HFFc6 (cell line): ENCODE measurements at places on chromosomes 3 and 15. TPM values are rescaled to one million over a fixed set of nuclear protein-coding genes. Genes with fewer than 3 reads are reported as not detected.

The FANCD2OS gene
- not detected in 3 replicates for total RNA-seq

DNA sequence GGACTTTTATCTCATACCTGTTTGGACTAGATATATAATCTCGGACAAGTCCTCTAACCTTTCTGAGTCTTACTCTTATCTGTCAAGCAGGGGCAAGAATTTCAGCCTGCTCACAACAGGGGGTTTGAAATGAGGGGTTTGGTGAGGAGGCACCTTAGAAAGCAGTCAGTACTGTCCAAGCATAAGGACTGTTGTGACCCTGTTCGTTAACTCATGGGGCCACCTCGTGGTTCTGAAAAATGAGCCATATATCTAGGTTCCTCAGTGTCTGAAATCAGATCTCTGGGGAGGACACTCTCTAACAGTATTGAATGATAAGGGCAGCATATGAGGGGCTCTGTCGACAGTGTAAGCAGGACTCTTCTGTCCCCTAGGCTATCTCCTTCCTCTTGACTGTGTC is 7.2 kb upstream of the TIMP4 start:
- no peak overlapping the region for H3K4me3 ChIP-seq
- peaks cover 6% of the 10 kb centered on the region for H3K27me3 ChIP-seq
- peaks cover 9% of the 10 kb centered on the region for H3K4me1 ChIP-seq

DNA sequence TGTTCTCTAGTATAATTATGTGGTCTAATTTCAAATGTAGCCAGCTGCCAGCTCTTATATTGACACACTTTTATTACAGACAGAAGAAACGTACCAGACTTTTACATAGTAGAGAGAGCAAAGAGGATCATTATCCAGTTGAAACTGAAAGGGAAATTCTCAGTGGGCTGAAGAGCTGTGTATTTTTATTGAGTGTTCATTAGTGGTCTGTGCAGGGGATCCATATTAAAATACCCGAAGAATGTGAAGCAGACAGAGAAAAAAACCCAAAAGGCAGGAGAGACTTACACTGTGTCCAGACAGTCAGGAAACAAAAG is 41.3 kb downstream of the MYRIP start:
- H3K27me3 ChIP-seq = peaks cover 2% of the 10 kb centered on the region; the same call in 1 of the 2 replicates
- no peak overlapping the region for H3K4me3 ChIP-seq
- no peak overlapping the region for H3K27ac ChIP-seq
- H3K36me3 ChIP-seq = no peaks in the 10 kb centered on the region

- no peak for DNase-seq
- H3K36me3 ChIP-seq = peaks cover 10% of the 10 kb centered on the region; the same call in 1 of the 2 replicates
- H3K4me3 ChIP-seq = peak overlapping the region; percentile 96
- peaks cover 65% of the 10 kb centered on the region for H3K4me1 ChIP-seq
- H3K27me3 ChIP-seq = peaks cover 3% of the 10 kb centered on the region
Observed at GRCh38 chr3:146159037-146159436, 1.9 kb downstream of the PLOD2 start.

DNA sequence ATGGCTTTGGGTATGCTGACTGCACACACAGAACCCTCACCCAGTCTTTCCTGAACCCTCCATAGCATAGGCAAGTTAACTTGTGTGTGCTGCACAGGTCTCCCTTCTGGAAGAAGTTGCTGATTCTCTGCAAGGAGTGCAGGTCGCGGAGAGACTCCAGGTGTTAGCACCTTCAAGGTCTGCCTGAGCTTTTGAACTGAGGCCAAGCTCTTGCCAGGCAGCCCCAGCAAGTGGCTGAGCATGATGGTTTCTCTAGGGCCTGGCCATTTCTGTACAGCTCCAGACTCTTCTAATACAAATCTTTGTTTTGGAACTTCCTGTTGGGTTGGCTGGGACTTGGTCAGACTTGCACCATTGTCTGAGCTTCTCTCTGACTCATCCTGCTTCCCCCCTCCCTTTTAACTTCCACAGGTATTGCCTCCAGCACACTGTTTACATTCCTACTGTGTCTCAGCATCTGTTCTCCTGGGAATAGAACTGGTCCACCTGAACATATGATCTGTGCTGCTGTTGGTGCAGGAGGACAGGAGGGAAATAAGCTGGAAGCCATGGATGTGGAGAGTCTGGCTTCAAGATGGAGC is 53.3 kb downstream of the KY start:
- H3K4me1 ChIP-seq = peaks cover 15% of the 10 kb centered on the region
- no peak overlapping the region for H3K4me3 ChIP-seq
- no peak for DNase-seq

- H3K27ac ChIP-seq = no peak overlapping the region
- H3K36me3 ChIP-seq = no peaks in the 10 kb centered on the region
- peaks cover 8% of the 10 kb centered on the region for H3K27me3 ChIP-seq
- no peak for DNase-seq
- H3K4me1 ChIP-seq = peaks cover 11% of the 10 kb centered on the region
Observed at GRCh38 chr15:29883126-29883525, 60.9 kb upstream of the TJP1 start.

The SLC22A14 gene
- total RNA-seq = 0.13 TPM in 1 of 3 replicates, not detected in the others

DNA sequence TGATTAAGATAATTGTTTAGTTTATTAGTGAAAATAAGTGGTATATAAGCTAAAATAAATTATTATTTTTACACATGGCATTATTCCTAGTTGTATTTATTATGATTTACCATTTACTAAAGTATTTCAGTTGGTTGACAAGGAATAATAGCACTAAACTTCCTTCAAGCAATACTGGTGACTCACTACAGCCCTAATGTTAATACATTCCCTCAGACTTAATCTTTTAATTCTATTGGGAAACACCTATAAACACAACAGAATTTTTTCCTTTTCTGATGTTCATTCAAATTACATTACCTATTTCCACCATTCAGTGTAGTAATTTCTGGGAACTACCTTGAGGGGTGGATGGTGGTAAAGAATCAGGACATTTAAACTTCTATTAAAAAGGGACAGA is 264.0 kb downstream of the TIGIT start:
- peaks cover 43% of the 10 kb centered on the region for H3K4me1 ChIP-seq
- H3K27me3 ChIP-seq = peaks cover 1% of the 10 kb centered on the region; the same call in 1 of the 2 replicates
- peaks cover 21% of the 10 kb centered on the region for H3K36me3 ChIP-seq
- H3K27ac ChIP-seq = peak overlapping the region; percentile 65
- no peak for DNase-seq
